Right cardiac atrium (tissue), 5 donors: ENCODE measurements at places on chromosomes 12 and 14. TPM values are rescaled to one million over a fixed set of nuclear protein-coding genes. Genes with fewer than 3 reads are reported as not detected.

Gene TBX3
- total RNA-seq, result 19.0 TPM

DNA sequence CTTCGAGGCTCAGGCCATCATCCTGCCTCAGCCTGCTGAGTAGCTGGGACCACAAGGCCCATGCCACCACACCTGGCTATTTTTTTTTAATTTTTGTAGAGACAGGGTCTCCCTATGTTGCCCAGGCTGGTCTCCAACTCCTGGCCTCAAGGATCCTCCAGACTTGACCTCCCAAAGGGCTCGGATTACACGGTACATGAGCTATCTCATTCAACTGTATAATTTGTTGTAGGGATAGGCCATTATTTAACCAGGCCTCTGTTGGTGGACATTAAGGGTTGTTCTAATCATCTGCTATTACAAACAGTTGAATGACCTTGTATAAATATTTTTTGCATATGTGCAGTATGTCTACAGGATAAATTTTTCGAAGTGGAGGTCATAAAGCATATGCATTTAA, 9.0 kb downstream of the KIF5A start:
- DNase-seq, result no peak

DNA sequence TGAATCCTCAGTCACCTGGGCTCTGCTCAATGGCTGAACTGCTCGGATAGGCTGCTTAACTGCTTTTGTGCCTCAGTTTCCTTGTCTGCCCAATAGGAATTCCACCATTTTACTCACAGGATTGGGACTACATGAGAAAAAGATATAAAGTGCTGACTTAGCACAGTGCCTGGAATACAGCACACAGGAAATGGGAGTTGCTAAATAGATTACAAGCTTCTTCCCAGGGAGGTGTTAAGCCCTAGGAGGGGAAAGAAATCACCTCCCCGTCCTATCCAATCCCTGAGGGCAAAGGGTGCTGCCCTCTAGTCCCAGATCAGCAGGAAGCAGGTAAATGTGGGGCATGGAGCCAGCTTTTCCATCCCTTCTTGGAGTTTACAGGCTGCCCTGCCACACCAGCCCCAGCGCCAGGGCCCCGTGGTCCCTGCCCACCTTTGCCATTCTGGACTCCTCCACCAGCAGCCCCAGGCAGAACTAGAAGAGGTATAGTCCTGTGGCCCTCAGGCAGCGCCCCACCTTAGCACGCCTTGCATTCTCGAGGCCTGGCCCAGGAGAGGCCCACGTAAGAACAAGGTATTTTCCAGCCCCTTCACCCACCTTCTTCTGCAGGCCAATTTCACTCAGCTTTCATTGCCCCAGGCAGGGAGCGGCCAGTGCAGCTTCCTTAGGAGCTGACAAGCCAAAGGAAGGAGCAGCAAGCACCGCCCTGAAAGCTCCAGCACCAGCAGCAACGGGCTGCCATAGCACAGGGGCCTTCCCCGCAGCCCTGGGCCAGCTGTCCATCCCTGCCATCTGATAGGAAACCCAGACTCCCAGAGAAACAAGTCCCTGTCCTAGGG, 28.8 kb upstream of the RPLP0 start:
- DNase-seq, result peak; percentile 75

GRCh38 chr12:49030714-49031572, 12.4 kb upstream of the PRKAG1 start:
- DNase-seq, result no peak

Gene KTN1
- 187 TPM for total RNA-seq

- DNase-seq, result no peak
Measured at GRCh38 chr12:954741-955140, 5.2 kb upstream of the RAD52 start.
